ENCODE measurements at places on chromosomes 2 and 18.

- no peak for DNase-seq
These were observed 392.0 kb upstream of the LYPD1 start for GRCh38 chr2:133061874-133062593.

- DNase-seq: no peak
These were observed 245.9 kb downstream of the TFCP2L1 start for GRCh38 chr2:121038891-121039616.

DNA sequence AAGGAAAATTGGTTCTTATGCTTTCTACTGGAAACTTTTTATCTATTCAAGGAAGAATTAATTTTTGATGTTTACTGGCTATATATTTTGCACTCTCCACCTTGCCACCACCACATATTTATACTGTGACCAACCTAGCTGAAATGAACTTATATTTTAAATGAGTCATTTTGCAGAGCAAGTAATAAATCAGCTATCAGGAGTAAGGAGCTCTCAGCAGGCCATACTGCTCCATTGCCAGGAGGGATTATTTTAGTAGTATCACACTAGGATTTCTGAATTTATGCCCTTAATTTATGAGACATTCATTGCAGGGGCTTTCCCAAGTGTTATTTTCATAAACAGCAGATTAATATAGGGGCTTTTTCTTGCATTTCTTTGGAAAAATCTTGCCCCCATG is 125.8 kb upstream of the CYP1B1 start:
- DNase-seq: no peak

- DNase-seq: no peak
These were observed 19.7 kb upstream of the DAPL1 start for GRCh38 chr2:158775273-158776027.

DNA sequence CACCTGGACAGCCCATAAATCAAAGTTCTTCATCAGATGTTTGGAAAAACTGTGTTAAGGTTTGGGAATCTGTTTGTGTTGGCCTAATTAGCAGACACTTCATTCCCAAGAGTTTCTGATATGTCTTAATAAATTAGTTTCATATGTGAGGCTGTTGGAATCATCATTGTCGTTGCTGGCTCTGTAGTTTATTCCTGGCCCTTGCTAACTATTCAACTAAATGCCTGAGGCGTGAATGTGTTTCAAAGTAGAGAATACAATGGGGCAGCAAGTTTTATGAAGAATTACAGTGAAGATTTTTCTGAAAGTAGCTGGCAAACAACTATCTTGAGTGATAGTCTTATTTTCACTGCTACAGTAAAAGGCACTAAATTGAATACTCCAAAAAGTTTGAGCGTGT is 141.1 kb downstream of the PARD3B start:
- no peak for DNase-seq

- DNase-seq: no peak
These were observed 318.7 kb downstream of the PDE11A start for GRCh38 chr2:177753682-177754491.

GRCh38 chr2:239257511-239257937 is 143.3 kb downstream of the HDAC4 start:
- DNase-seq: no peak

DNA sequence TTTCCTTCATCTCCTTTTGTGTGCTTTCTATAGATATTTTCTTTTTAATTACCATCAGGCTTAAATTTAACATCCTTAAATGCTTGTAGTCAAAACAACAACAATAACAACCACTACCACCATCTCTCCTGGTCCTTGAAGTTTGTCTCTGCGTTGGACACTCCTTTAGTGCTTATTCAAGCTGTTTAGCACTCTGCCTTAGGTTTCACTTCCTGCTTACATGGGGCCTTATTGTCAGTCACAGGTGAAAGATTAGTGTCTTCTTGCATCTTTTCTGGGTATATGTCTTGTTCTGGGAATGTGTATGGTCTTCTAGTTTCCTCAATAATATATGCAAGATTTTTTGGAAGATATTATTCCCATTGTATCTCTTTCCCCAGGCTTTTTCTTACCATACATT is 240.1 kb upstream of the NXPH2 start:
- DNase-seq: no peak

GRCh38 chr18:38115201-38115600 is 549.6 kb upstream of the CELF4 start:
- DNase-seq: no peak

GRCh38 chr2:16035747-16036745 is 95.7 kb downstream of the MYCN start:
- DNase-seq: no peak

- DNase-seq: no peak
These were observed 31.7 kb upstream of the ZCCHC2 start for GRCh38 chr18:62490967-62491695.

- DNase-seq: no peak
These were observed 37.1 kb upstream of the LINC00305 start for GRCh38 chr18:64185987-64186386.

- DNase-seq: no peak
These were observed 193.0 kb upstream of the NETO1 start for GRCh38 chr18:73060666-73061288.

DNA sequence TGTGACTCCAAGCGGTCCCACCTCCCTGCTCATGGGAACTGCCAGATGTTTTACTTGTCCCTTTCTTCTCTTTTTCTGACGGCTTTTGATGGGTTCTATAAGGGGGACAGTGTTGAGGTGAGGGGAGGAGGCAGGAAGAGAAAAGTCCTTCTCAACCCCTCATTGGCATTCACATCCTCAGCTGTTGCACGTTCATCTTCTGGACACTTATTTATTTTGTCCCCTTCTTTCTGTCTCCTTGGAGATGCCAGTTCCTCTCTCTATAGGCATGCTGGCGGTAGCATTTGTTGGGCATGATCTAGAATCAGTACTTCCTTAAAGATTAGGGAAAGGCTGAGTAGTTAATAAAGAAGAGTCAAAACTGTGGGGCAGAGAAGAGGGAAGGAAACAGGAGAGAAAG is 99.0 kb upstream of the KLHL14 start:
- DNase-seq: no peak

DNA sequence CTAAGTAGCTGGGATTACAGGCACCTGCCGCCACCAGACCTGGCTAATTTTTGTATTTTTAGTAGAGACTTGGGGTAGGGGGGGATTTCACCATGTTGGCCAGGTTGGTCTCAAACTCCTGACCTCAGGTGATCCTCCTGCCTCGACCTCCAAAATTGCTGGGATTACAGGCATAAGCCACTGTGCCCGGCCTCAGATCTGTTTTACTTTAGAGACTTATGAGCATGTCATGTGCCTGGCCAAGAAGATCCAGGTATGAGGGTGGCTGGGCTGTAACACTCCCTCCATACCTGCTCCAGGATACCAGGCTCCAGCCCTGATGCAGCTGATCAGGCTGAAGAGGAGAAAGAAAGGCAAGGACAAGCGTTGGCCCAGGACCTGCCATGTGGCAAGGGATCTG is 125.0 kb downstream of the LPIN1 start:
- no peak for DNase-seq

DNA sequence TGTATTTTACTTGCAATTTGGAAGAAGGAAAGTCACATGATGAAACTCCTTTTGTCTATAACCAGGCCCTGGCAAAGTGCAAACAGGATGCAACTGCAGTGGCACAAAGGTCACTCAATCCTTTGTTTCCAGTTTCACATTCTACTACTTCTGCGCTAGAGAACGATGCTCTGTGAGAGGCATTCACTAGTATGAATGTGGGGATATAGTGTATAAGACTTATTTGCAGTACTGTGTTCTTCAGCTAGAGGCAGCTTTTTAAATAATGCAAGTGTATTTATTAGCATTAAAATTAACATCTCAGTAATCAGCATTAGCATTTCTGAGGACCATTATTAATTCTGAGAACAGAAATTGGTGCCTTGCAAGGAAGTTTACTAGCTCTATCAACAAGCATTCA is 68.9 kb downstream of the PRPF40A start:
- no peak for DNase-seq

DNA sequence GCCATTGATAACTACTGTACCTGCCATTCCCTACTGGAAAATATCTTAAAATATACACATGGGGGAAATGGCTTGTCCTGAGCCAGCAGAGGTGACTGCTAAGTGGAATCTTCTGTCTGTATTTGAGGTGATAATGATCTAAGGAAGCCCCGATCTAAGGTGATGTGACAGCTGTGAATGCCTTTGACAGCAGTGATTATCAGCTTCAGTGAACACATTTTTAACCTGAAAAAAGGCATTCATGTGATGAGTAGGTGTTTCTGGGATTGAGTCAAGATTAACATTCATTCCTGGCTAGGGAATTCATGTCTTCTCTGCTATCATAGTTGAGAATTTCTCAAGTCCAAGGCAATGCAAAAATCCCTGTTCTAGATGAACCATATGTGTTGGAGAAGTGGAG is 9.1 kb upstream of the MAPRE2 start:
- DNase-seq: no peak
